ENCODE measurements at places on chromosomes 1 and 21.

DNA sequence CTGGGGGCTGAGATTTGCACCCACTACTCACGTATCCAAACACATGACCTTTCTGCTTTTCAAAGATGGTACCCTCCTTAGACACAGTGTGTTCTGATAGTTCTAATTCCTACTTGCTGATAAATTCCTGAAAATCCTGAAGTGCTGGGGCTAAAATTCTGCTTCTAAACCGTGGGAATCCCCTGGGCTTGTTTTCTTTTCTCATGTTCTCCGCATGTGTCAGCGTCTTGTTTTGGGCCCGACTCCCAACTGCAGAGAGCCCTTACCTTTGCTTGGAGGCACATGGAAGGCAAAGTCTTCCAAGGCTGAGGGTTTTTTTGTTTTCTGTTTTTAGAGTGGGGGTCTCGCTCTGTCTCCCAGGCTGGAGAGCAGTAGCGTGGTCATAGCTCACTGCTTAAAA is 27.2 kb downstream of the PSMG1 start:
- DNase-seq: no peak

- DNase-seq: peak; percentile 64
Measured at GRCh38 chr1:32716312-32717148, 14.0 kb upstream of the SYNC start.

- DNase-seq: no peak
Measured at GRCh38 chr21:46027851-46028493, 46.4 kb downstream of the COL6A1 start.

DNA sequence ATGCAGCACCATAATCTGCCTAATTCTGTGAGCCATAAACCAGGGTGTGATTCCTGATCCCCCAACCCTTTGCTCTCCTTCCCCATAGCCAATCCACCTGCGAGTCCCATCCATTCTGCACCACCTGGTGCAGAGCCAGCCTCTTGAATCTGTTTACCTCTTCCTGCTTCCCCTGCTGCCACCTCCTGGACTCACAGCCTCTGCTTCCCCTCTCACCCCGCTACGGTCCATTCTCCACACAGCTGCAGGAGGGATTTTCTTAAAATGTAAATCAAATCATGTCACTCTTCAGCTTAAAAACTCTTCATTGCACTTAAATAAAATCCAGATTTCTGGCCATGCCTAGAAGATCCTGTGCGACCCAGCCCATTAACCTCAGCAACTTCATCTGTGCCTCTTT is 186.7 kb downstream of the FOXD2 start:
- peak; percentile 8 for DNase-seq

DNA sequence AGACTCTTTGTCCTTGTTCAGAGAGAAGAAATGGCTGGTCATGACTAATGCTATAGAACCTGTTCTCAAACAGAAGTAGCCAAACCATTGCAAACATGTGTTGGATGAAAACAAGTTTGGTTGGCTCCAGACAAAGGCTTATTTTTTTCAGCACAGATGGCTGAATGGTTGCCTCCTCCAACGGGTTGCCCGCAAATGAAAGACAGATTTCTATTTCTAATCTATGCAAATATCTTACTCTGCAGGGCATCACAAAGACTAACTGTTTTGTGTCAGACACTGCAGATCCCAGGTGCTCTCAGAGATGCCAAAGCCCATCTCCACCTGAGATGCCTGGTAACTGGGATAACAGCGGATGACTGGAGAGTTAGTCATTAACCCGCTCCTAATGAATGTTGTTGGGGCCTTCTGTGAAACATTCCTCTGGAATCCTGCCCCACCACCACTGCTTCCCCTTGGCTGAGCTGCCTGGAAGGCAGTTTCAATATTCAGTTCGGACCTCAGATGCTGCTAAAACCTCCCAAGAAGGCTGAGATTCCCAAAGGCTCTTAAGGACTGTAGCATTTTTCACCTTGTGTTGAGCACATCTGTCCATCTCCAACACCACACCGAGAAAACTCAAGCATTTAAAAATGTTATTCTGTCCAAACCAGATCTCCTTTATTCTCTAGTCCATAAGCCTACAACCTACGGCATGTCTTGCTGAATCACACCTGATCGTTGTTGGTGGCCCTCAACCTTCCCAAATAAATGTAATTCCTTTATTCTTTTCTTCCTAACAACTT is 104.4 kb downstream of the PTPN14 start:
- no peak for DNase-seq

- DNase-seq: no peak
Measured at GRCh38 chr1:32939655-32940371, 24.8 kb downstream of the RNF19B start.

DNA sequence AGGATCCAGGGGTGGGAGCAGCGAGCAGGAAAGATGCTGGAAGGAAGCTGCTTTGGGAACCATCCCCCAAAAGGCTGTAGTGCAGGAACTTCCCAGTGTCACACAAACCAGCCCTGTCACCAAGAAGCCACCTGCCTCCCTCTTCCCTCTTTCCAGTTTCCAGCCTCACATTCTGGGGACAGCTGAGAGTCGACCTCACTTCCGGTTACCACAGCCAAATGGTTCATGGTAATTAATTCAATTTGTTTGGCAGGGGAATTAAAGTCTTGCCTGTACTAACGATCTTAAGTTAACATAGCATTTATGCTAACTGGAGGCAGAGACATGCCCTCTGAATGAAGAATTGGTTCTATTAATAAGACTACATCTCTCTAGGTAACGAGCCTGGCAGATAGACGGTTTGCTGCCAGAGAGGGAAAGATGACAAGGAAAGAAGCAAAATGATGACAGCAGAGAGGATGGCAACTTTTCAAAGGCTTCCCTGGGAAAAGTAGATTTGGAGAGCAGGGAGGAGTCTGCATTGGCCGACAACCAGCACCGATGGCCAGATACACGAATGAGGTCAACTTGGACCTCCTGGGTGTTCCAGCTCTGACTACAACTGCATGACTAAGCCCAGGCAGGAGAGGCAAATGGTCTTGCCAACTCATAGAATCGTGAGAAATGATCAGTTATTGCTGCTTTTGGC is 64.1 kb downstream of the TMCO4 start:
- no peak for DNase-seq

DNA sequence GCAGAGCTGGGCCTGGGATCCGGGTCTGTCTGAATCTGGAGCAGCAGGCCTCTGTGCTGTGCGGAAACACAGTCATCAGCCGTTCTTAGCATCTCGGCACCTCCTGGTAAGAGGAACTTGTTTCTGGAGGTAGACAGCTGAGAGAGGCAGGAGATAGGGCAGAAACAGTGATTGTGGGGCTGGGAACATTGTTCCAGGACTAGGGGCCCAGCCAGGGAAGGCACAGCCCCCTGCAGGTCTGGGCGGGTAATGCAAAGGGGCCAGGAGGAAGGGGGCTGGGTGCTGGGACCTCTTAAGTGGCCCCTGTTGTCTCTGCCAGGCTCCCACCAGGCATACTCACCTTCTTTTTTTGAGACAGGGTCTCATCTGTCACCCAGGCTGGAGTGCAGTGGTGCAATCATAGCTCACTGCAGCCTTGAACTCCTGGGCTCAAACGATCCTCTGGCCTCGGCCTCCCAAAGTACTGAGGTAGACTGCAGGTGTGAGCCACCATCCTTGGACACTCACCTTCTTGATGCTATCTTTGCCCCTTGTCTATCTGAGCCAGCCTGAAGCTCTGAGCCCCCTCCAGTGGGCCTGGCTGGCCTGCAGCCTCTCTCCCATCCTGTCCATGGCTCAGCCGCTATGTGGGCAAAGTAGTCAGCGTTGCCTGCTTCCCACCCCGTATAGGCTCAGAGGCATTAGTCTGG is 134.3 kb upstream of the ZBTB40 start:
- DNase-seq: no peak

Data from CD4-positive, alpha-beta T cell treated with Interleukin-6 for 4 hours (primary cell).